Fibroblast of villous mesenchyme (primary cell): ENCODE measurements at places on chromosomes 4 and X. TPM values are rescaled to one million over a fixed set of nuclear protein-coding genes. Genes with fewer than 3 reads are reported as not detected.

Gene CPZ
- 15.5 and 19.0 TPM in 2 replicates for total RNA-seq

Gene EFNB1
- 10.6 and 24.6 TPM in 2 replicates for total RNA-seq

Gene ITGB1BP2
- 3.5 and 6.5 TPM in 2 replicates for total RNA-seq

Gene TRIM60
- total RNA-seq = under 0.01 and 0.32 TPM in 2 replicates

Gene XAGE2
- total RNA-seq = not detected in 2 replicates

Gene SGMS2
- total RNA-seq = 135 and 186 TPM in 2 replicates

Gene DDX53
- total RNA-seq = under 0.01 TPM in 1 of 2 replicates, not detected in the other

Gene RAB40AL
- total RNA-seq = 0.43 and 1.3 TPM in 2 replicates

Gene SLC25A31
- not detected in 2 replicates for total RNA-seq

Gene RIBC1
- 0.32 and 0.43 TPM in 2 replicates for total RNA-seq

Gene HTN3
- total RNA-seq = not detected in 2 replicates

Gene SH3D19
- total RNA-seq = 43.5 and 46.6 TPM in 2 replicates

Gene PAGE2B
- total RNA-seq = not detected in 2 replicates

Gene RAB33B
- 11.3 and 14.7 TPM in 2 replicates for total RNA-seq

Gene PTPN13
- 68.3 and 73.0 TPM in 2 replicates for total RNA-seq

Gene IL1RAPL1
- 1.3 TPM in 2 replicates for total RNA-seq

Gene MCF2
- total RNA-seq = under 0.01 TPM in 2 replicates

Gene BMX
- total RNA-seq = under 0.01 TPM in 1 of 2 replicates, not detected in the other

Gene SUPT20HL1
- total RNA-seq = not detected in 2 replicates

Gene SFRP2
- not detected in 2 replicates for total RNA-seq

Gene CCDC158
- under 0.01 and 0.43 TPM in 2 replicates for total RNA-seq

Gene RAB28
- total RNA-seq = 20.6 and 21.6 TPM in 2 replicates

Gene TCP11X2
- not detected in 2 replicates for total RNA-seq

Gene USP17L21
- total RNA-seq = not detected in 2 replicates

Gene TRIM61
- 1.7 and 2.9 TPM in 2 replicates for total RNA-seq

Gene USP9X
- total RNA-seq = 176 and 180 TPM in 2 replicates

Gene AKAP14
- total RNA-seq = not detected in 2 replicates

Gene NKX3-2
- under 0.01 and 0.32 TPM in 2 replicates for total RNA-seq

Gene ZC4H2
- 3.9 and 4.7 TPM in 2 replicates for total RNA-seq

Gene SERTM2
- total RNA-seq = 0.43 and 1.3 TPM in 2 replicates

Gene GAGE2A
- total RNA-seq = not detected in 2 replicates

Gene ZDHHC9
- 15.8 and 22.0 TPM in 2 replicates for total RNA-seq

Gene TRPC3
- 0.97 and 1.3 TPM in 2 replicates for total RNA-seq

Gene LIAS
- total RNA-seq = 6.1 and 6.9 TPM in 2 replicates

Gene PPP4R3C
- not detected in 2 replicates for total RNA-seq

Gene GAB1
- total RNA-seq = 13.0 and 16.1 TPM in 2 replicates

Gene RTL3
- under 0.01 and 0.32 TPM in 2 replicates for total RNA-seq

Gene TEX13A
- total RNA-seq = not detected in 2 replicates

Gene WDR13
- 58.7 and 87.3 TPM in 2 replicates for total RNA-seq

Gene UVSSA
- total RNA-seq = 10.8 and 13.9 TPM in 2 replicates

Gene KLKB1
- not detected in 2 replicates for total RNA-seq

Gene TENM3
- 24.2 and 26.4 TPM in 2 replicates for total RNA-seq

Gene TNMD
- total RNA-seq = not detected in 2 replicates

Gene ENOX2
- total RNA-seq = 8.1 and 9.5 TPM in 2 replicates

Gene JAKMIP1
- not detected in 2 replicates for total RNA-seq

Gene ZNF711
- total RNA-seq = 0.32 and 0.86 TPM in 2 replicates

Gene MAGEE2
- not detected in 2 replicates for total RNA-seq

Gene PORCN
- 6.5 and 8.4 TPM in 2 replicates for total RNA-seq

Gene RTL9
- total RNA-seq = under 0.01 TPM in 2 replicates

Gene PASD1
- total RNA-seq = not detected in 2 replicates

Gene XPNPEP2
- under 0.01 TPM in 1 of 2 replicates, not detected in the other for total RNA-seq
